Osteoblast (primary cell): ENCODE measurements at places on chromosomes 1 and 21. TPM values are rescaled to one million over a fixed set of nuclear protein-coding genes. Genes with fewer than 3 reads are reported as not detected.

Gene SH3BP5L
- 23.6 and 25.3 TPM in 2 replicates for total RNA-seq

DNA sequence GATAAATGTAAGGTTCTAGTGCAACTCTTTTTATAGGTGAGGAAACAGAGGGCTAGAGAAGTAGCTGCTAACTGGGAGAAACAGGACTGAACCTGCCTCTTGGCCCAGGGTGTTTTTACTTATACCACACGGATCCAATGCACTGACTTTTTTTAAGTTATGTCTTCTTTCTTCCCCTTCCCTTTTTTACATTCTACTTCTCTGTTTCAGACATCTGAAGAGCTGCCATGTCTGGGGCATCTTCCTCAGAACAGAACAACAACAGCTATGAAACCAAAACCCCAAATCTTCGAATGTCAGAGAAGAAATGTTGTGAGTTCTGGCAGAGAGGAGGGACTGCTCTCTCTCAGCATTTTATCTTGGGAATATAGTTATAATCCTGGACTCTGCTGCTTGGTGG lies 1.4 kb downstream of the PFKFB2 start:
- DNase-seq, result no peak

Gene FNDC5
- 0.36 TPM in 1 of 2 replicates, not detected in the other for total RNA-seq

Gene KRTAP13-2
- total RNA-seq, result not detected in 2 replicates
